ENCODE measurements at places on chromosomes 16 and 17.

DNA sequence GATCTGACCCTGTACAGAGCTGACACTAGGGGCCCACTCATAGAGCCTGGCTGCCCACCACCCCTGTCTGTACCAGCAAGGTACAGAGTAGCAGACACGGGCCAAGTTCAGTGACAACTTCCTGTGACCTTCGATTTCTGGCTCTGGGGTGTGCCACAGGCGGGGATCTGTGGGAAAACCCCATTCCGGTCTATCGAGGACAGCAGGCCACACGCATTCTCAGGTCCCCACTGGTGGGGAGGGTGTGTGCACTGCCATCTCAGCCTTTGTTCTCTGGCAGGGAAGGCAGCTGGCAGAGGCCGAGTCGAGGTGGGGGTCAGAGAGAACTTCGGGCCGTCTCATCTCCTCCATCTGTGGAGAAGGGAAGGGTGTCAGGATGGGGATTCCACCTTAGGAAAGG is 10.0 kb downstream of the NLE1 start:
- DNase-seq, result no peak

GRCh38 chr17:62662855-62663254 is 35.4 kb downstream of the MRC2 start:
- no peak for DNase-seq

DNA sequence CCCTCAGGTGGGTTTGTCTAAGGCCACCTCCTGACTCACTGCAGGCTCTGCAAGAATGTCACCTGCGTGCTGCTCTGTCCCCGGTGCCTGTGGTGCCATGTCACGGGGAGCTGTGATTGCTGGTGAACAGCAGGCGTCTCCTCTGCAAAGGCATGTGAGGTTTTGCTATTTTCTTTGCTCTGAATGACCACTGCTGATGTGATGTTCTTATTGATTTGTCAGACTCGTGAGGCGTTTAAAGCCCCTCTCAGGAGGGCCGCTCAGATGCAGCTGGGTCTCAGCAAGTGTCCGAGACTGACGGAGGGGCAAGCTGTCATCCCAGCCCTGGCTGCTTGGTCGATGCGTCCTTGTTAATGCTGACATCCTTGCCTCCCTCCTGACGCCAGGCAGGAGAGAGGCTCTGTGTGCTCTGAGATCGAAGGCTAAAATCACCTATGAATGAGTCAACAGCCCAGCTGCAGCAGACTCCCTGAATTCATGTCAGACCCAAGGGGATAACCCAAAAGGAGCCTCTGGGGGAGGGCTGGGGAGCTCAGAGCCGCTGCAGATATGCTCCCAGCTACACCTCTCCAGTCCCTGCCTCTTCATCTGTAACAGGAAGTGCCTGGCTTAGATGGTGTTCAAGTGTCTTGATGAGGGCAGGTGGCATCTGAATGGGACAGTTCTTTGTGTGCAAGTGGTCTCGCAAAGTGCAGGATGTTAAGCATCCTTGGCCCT is 11.8 kb upstream of the PEMT start:
- no peak for DNase-seq

GRCh38 chr16:57682809-57683635 is 11.6 kb upstream of the DRC7 start:
- no peak for DNase-seq

DNA sequence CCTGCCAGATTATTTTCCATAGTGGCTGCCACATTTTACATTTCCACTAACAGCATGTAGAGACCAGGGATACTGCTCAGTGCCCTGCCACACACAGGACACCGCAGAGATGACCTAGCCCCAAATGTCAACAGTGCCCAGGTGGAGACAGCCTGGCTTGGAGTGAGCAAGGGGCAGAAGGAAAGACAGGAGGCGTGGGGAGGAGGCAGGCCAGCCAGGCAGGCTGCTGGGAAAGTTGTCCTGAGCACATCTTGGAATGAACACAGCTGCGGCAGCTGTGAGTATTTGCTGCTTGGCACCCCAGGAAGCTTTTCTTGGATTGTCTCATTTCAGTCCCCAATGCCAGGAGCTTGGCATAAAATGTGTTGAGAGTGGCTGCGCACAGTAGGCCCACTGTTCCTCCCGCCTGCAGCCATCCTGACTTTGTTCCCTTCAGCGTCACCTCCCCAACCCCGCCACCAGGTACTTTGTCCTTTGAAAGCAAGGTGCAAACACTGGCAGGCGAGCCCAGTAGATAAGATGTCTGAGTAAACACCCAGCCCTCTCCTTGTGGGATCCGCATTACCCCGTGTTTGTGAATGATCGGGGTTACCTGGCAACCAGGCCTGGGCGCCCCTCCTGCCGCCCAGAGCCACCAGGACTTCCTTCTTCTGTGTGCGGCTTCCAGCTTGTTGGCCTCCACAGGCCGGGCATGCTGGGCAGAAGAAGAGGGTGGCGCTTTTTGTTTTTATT is 114.0 kb downstream of the CMIP start:
- DNase-seq, result no peak

DNA sequence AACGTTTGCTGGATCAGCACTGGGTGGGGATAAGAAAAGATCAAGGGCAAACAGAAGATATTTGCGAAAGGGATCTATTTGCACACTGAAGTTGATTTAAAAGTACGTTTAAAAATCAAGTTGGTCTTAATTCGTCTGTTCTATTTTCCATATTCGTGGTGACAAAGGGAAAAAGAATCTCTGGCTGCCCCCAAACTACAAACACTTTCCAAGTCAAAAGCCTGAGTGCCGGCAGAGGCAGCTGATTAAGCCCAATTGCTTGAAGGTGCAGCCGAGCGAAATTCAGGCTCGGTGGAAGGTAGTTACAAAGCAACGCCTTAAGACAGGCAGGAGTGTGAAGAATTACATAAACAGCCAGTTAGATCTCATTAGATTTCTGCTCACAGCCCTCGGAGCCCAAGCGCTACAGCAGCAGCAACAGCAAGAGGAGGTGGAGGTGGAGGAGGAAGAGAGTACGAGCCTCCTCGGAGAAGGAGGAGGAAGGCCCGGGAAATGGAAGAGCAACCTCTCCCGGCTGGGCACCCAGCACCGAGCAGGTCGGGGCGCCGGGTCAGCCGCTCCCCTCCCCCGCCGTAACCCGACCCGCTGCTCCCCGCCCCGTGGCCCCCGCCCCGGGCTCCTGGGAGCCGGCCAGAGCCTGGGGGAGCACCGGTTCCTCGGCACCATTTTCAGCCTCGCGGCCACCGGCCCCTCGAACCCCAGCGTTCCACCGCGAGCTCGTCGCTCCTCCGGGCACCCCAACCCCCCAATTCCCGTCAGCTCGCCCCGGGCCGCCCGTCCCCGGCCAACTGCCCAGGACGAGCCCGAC is 890 bp downstream of the TOB1 start:
- no peak for DNase-seq

- peak; percentile 97 for DNase-seq
Measured at GRCh38 chr17:36901506-36901905, 35.8 kb upstream of the LHX1 start.

- DNase-seq, result no peak
Measured at GRCh38 chr17:31566992-31567373, 175.5 kb downstream of the RAB11FIP4 start.

DNA sequence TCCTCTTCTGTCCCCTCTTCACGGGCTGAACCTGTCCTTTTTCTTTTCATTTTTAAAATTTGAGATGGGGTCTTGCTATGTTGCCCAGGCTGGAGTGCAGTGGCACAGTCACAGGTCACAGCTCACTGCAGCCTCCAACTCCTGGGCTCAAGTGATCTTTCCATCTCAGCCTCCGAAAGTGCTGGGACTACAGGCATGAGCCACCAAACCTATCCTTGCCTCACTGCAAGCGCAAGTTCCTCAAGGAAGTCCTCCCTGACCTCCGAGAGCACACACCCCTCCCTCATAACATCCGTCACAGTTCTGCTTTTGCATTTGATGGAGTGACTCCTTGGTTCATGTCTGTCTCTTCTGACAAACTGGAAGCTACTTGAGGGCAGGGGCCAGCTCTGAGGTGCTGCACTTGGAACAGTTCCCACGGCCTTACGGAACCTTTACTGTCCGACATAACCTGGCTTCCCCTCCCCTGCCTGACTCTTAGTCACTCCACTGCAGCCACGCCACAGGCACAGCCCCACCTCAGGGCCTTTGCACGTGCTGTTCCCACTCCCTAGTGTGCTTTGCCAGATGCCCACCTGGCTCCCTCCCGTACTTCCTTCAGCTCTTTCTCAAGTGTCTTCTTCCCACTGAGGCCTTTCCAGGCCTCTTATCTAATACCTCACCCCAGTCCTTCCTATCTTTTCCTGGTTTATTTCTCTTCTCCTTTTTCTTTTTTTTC is 4.4 kb downstream of the TBX6 start:
- DNase-seq, result no peak

DNA sequence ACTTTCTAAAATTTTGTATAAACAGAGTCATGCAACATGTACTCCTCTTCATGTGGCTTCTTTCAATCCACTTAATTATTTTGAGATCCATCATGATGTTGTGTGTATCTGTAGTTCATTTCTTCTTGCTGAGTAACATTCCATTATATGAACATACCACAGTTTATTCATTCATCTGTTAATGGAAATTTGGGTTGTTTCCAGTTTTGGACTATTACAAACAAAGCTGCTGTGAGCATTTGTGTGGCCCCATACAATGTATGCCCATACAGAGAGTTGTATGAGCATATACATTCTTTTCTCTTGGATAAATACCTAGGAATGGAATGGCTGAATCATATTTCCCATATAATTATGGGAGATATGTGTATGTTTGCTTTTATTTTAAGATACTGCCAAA is 85.6 kb downstream of the CLEC16A start:
- no peak for DNase-seq

- no peak for DNase-seq
Measured at GRCh38 chr16:1125471-1125870, 27.4 kb upstream of the CACNA1H start.

GRCh38 chr17:79609049-79609589 is 1.7 kb downstream of the RBFOX3 start:
- DNase-seq, result no peak

DNA sequence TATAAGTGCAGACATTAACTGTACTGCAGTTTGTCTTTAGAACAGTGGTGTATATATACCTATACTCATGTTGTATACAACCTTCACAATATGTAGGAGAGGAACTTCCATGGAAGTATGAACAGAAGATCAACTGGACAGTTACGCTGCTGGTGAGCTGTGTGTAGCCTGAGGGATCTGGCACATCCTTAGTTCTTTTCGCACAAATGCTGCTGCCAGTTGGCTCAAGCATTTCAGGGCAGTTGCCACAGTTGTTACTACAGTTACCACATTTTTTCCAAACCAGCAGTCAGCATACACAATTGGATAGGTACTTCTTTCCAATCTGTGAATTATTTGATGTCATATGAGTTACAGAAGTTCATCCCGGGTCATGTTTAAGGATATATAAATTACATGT is 539.6 kb upstream of the HSBP1 start:
- no peak for DNase-seq

DNA sequence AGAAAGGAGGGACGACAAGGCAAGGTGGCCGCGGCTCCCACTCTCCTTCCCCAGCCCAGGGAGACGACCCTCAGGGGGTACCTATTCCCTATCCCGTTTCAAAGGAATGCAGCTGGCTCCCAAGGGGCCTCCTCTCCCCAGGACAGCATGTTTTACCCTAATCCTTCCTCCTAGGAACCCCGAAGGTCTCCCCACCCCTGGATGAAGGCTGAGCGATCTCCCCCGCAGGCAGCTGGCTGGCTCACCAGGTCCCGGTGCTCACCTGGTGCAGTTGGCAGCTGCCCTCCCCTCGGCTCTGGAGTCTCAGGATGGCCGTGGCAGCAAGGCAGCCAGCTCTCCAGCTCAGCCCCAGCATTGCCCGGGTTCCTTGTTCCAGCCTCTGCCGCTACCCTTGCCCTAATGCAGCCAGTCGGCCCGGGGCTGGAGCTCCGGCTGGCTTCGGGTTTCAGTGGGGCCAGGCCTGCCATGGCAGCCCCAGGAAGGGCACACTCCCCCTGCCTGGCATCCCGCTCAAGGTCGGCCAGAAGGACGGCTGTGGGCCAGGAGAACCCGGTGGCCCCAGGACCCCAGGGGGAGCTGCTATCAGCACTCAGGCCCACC is 4.6 kb downstream of the CLUH start:
- DNase-seq, result no peak

DNA sequence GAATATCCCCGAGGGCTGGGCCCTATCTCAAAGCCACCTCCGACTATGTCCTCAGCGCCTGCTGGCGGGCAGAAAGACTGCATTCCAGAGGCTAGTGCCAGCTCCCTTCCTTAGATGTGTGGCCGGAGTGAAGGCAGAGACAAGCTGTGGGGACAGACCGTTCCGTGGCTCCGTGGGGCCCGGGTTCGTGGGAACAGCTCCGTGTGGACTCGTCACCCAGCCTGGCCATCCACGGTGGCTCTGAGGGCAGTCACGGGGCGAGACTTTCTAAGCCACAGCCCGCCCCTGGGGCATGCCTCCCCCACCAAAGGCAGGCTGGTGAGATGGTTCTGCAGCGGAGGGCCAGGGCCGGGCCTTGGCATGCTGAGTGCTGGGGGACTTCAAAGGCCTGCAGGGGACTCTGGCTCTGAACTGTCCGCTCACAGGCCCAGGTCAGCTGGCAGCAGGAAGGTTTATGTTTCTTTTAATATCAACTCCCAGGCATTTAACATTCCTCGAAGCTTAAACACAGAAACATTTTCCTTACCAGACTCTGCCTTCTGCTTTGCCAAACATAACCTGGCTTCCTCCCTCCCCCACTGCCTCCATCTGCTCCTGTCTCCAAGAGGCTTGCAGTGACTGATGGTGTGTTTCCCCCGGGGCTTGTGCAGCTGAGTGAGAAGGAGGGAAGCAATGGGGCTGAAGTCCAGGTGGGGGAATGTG is 50.4 kb downstream of the TIMM22 start:
- no peak for DNase-seq

DNA sequence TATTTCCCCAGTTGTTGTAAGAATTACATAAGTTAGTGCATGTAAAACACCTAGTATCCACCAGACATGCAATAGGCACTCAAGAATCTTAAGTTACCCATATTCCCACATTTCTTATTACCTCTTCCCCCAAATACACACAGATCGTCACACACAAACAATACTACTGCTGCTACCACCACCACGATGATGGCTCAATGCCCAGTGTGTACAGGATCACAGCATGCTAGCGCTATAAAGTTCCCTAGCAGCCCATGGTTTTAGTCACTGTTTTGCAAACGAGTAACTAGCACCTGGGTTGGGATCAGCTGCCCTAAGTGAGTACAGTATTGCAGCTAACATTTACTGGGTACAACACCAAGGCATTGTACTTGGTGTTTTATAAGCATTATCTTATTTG is 411.7 kb downstream of the UTP18 start:
- no peak for DNase-seq

DNA sequence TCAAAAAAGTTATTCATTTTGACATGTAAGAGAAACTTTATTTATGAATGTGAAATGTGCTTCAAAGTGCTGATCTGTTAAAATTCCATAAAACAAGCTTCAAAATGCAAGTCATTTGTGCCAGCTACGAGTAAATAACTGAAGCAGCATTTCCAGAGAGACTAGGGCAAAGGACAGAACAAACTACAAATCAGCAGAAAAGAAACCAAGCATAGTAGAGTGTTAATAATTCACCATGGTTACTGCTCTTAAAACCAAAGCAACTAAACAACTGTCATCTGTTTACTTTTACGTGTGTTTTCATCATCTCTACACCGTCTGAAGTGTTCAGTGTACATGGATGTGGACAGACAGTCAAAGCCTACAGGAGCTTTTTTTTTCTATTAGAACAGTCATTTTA is 1.6 kb upstream of the ASPA start:
- DNase-seq, result no peak

Measured in kidney epithelial cell (primary cell).